NCI-H446 (cell line): ENCODE measurements at places on chromosomes 4 and X.
A peak's percentile ranks its signal among the peaks of the same experiment; 100 is the strongest.

GRCh38 chrX:118231464-118231863 lies 114.4 kb upstream of the WDR44 start:
- no peak for DNase-seq

GRCh38 chr4:173288296-173288695 lies 45.9 kb downstream of the HMGB2 start:
- peak; percentile 61 for DNase-seq

- no peak for DNase-seq
These were observed 547.2 kb upstream of the DIPK2B start for GRCh38 chrX:45747905-45748304.

GRCh38 chr4:89899152-89899551 lies 4.5 kb downstream of the MMRN1 start:
- DNase-seq = no peak

GRCh38 chr4:107665001-107665400 lies 55.0 kb downstream of the PAPSS1 start:
- no peak for DNase-seq

GRCh38 chrX:66110112-66110511 lies 53.9 kb upstream of the HEPH start:
- no peak for DNase-seq

DNA sequence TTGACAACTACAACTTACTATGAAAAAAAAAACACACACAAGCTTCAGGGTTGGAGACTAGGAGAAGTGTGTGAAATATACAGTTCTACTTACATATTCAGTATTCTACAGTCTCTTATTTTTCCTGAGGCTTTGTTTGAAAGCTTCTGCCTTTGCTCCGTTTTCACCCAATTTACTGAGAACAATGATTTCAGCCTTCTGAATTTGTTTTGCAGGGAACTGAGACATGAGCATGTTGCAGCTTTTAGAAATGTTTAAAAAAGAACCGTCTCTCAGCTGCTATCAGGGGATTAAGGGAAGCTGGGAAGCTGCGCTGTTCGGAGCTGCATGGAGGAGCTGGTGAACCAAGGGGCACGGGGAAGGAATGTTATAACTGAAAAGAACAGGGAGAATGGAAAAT lies 85.7 kb downstream of the QDPR start:
- DNase-seq = no peak

DNA sequence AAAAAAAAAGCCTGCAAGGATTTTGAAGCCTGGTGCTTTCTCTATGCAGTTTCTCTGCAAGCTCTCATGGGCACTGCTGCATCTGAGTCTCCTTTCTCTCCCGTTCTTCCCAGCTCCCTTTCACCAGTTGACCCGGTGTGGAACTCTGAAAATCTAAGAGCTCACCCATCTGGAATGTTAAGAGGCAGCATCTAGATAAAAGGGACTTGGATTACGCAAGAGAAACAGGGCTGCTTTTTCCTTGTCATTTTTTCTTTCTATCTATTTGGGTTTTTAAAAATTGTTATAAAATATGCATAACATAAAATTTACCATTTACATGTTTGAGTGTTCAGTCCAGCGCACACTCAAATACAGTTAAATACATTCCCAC lies 95.2 kb upstream of the RPS6KA3 start:
- no peak for DNase-seq

DNA sequence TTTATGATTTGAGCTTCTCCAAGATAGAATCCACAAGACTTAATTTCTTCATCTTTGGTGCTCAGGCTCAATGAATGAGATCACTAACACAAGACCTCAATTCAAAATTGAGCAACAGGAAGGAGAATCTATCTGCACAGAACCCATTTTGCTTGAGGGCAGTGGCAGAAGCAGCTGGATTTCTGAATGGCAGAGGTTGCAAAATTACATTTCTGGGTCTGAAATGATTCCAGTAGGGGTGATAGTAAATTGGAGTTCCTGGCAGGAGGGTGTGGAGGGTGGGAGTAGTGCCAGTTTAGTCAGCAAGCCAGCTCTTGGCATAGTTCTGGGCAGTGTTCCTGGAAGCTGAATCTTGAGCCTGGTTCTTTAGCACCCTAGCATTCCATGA lies 281.1 kb downstream of the SLC7A11 start:
- peak; percentile 23 for DNase-seq

- DNase-seq = no peak
These were observed 16.8 kb downstream of the RS1 start for GRCh38 chrX:18654875-18655836.

DNA sequence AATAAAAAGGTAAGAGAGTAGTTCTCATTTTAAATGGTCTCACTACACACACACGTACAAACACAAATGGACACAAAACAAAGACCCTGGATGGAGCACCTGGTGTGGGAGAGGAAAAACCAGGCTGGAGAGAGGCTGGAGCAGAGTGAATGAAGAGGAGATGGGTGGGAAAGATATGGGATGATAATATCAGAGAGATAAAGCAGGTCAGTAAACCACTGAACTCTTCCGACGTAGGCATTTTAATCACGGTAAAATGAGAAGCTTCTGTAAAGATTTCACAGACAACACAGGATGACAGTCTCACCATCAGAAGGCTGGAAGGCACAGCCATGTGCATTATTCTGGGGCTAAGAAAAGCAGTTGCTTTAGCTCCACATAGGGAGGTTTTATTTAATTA lies 532.8 kb downstream of the KCNIP4 start:
- no peak for DNase-seq

- no peak for DNase-seq
These were observed 1520.1 kb downstream of the PCDH18 start for GRCh38 chr4:136012220-136012619.

DNA sequence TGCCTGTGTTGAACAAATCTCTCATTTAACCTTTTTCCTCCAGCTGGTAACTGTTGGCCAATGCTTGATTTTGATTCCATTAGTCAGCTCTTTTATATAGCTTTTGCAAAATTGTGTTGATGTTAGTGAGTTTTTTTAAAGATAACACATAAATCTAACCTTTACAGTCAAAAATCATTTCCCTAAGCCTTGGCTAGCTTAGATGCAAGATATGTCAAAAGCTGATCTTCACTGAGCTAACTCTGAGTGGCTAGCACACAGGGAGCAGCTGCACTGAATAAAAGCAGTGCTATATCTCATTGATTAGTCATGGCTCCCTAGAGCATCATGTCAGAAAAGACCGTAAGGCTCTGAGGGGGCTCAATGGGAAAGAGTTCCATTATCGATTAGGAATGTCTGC lies 78.7 kb downstream of the PPARGC1A start:
- DNase-seq = no peak

DNA sequence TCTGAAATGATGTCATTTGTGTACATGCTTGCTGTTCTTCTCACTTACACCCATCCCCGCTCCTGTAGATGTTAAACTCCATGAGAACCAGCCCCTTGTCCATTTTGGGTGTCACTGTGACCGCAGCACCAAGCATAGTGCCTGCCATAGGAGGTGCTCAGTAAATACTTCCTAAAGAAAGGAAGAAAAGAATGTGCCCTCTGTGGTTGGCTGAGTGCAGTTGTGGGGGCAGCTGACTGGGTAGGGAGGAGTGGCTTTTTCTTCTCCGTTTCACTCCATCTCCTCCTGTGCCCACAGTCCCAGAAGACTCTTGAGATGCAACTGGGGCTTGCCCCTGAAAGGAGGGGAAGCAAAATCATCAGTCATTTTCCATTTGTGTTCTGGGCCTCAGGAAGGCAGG lies 25.5 kb downstream of the PHEX start:
- DNase-seq = no peak
